ENCODE measurements at places on chromosomes 11 and 22. TPM values are rescaled to one million over a fixed set of nuclear protein-coding genes. Genes with fewer than 3 reads are reported as not detected.

The TSPAN32 gene
- 0.62 TPM for total RNA-seq

The ARHGEF17 gene
- total RNA-seq, result 8.6 TPM

The TSPAN18 gene
- total RNA-seq, result 3.4 TPM

GRCh38 chr11:119863851-119864601, 135.0 kb upstream of the NECTIN1 start:
- DNase-seq, result peak; percentile 91

- no peak for DNase-seq
Measured at GRCh38 chr11:616320-617198, 809 bp upstream of the IRF7 start.

- DNase-seq, result no peak
Measured at GRCh38 chr22:44396727-44397722, 84.3 kb upstream of the SHISAL1 start.

DNA sequence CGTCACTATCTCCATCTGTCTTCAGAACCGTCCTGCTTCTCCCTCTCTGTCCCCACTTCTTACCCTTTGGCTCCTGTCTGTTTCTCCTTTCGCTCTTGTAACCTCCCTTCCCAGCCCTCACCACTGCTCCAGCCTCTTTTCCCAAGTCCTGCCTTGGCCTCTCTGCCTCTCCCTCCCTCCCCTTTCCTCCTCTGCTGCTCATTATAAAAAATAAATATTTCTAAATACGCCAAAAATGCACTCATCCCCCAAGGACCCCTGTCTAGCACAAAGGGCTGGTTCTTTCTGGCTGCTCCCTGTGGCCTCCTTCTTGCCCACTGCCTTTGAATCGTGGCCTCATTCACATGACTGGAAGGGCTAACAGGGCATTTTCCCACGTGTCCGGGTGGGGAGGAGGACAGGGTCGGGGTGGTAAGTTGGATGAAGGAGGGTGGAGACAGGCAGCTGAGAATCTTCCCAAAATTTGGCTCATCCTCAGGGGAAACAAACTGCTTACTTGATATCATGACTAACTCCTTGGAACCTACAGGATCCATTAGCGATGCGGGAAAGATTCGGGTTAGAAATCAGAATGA, 26.4 kb upstream of the OAF start:
- DNase-seq, result peak; percentile 36

- peak; percentile 85 for DNase-seq
Measured at GRCh38 chr22:38218661-38219622, 17.1 kb downstream of the MAFF start.

GRCh38 chr22:42992886-42993479, 22.0 kb downstream of the PACSIN2 start:
- DNase-seq, result no peak
